ENCODE measurements at places on chromosomes 16 and 17.

- no peak for DNase-seq
Observed at GRCh38 chr17:71910002-71910401, 210.8 kb upstream of the SOX9 start.

- DNase-seq, result no peak
Observed at GRCh38 chr16:2331199-2331930, 9.2 kb downstream of the ABCA3 start.

GRCh38 chr17:4167786-4168185 is 24.8 kb downstream of the CYB5D2 start:
- DNase-seq, result no peak

DNA sequence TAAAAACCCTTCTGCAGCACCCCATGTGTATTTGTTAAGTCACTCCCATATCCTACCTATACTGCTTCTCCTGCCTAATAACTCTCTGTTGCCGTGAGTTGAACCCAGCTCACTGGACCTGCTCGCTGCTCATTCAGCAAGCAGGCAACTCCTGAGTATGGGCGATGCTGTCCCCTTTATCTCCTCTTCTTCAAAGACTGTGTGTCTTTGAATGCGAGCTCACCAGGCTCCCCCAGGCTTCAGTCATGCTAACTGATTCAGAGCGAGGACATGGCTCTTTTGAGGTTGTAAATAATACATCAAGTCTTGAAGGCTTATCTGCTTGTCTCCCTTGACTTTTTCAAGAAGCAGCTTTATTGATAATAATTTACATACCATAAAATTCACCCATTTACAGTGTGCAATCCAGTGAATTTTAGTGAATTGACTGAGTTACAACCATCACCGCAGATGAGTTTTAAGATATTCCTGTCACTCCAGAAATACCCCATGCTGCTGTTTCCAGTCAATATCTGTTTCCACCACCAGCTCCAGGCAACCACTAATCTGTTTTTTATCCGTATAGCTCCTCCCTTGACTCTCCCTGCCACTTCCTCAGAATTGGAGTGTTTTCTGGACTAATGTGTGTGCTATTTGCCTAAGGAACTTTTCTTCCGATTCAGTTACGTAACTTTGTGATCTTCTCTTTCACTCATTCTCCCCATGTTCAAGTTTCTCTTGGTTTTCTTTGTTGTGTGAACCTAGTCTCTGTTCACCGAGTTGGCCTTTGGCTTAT is 132.2 kb downstream of the SPECC1 start:
- DNase-seq, result no peak

DNA sequence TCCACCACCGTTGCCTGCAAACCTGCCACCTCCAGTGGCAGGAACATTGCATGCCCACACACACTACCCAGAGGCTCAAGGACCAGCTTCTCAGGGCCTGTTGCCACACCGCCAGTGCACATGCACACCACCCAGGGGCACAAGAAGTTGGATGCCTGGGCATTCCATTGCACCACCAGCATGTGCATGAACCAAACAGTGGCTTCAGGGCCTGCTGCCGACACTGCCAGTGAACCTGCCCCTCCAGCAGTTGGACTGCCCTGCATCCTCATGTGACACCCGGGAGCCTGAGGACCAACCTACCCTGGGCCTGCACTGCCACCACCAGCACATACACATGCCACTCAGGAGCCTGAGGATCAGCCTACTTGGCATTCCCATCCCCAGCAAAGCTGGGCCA is 303.7 kb downstream of the KCNJ2 start:
- no peak for DNase-seq

GRCh38 chr16:67860589-67861398 is 12.1 kb upstream of the EDC4 start:
- DNase-seq, result no peak

DNA sequence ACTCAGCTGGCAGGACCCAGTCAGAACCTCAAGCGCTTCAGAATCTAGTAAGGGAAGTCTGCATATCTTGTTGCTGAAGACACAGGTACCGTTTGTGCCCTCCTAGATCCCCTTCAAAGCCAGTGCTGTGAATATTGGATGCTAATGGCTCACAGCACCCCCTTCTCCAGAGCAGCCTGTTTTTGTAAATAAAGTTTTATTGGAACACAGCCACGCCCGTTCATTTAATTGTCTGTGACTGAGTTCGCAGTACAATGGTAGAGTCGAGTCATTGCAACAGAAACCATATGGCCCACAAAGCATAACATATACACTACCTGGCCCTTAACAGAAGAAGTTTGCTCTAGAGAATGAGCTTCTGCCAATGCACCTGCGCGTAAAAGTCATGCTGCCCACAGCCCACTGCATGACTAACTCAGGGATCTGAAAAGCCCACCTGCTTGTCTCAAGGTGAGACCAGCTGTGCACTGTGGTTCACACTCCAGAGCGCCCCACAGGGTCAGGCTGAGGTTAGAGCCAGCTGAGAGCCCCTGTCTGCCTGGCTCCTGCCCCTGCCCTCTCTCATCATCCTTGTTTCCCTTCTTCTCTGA is 48.8 kb downstream of the AIPL1 start:
- no peak for DNase-seq

- DNase-seq, result no peak
Observed at GRCh38 chr16:28905229-28905754, 19.7 kb downstream of the RABEP2 start.

DNA sequence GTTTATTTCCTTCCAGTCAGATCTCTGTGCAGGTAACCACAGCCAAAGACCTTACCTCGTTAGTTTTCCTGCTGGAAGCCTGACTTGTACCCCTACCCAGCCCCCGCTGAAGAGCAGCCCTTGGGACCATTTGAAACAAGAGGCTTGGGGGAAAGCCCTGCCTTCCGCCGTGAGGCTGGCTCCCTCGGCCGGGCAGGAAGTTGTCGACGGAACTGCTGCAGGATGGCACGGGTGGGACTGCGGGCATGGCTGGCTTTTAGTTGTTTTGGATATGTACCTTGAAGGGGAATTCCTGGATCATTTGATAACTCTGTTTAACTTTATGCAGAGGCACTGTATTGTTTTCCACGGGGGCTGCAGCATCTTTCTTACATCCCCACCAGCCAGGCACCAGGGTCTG is 49.0 kb upstream of the ENDOV start:
- DNase-seq, result no peak

DNA sequence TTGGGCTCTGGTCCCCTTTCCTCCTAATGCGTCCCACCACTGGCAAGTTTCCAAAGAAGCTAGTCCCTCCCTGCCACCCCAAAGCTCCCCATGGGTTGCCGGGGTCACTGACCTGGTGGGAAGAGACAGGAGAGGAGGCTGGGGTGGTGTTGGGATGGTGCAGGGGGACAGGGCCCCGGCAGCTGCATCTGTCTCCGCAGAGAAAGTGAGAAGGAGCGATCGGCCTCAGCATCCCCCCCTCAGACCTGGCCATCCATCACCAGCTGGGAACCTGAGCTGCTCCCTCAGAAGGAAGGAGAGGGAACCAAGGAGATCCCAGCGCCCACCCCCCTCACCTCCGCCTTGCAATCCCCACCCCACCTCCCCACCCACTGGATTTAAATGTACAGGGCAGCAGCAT is 3.3 kb downstream of the ETV4 start:
- DNase-seq, result no peak

GRCh38 chr16:6993544-6993943 is 339.1 kb upstream of the RBFOX1 start:
- no peak for DNase-seq

- DNase-seq, result no peak
Observed at GRCh38 chr17:62597920-62598319, 29.6 kb upstream of the MRC2 start.

DNA sequence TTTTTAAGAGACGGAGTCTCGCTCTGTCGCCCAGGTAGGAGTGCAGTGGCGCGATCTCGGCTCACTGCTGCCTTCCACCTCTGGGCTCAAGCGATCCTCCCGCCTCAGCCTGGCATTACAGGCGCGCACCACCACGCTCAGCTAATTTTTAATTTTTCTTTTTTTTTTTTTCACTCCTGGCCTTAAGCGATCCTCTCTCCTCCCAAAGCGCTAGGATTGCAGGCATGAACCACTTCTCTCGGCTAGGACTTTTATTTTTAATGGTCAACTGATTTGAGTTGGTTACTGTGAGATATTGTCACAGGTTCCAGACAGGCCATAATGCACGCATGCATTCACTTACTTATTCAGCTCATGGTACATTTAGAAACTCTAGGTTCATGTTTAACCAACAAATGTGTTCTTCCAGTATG is 888 bp downstream of the PIGW start:
- no peak for DNase-seq

- no peak for DNase-seq
Observed at GRCh38 chr17:48023400-48024148, 14.0 kb downstream of the COPZ2 start.

GRCh38 chr16:24609740-24610415 is 70.5 kb downstream of the RBBP6 start:
- no peak for DNase-seq

DNA sequence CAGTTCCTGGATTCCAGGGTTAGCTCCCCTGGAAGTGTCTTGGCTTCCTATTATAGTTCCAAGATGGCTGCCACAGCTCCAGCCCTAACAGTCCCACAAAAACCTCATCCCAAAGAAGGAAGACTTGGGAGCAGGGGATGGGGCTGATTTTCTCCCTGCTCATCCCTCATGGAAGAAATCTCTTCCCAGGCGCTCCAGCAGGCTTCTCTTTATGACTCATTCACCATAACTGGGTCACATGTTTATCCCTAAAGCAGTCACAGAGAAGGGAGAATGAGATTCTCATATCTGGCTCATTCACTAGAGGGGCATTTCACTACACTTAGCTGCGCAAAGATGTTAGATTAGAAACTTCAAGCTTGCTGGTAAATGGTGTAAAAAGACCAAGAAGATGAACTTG is 206.5 kb upstream of the IRX3 start:
- no peak for DNase-seq

DNA sequence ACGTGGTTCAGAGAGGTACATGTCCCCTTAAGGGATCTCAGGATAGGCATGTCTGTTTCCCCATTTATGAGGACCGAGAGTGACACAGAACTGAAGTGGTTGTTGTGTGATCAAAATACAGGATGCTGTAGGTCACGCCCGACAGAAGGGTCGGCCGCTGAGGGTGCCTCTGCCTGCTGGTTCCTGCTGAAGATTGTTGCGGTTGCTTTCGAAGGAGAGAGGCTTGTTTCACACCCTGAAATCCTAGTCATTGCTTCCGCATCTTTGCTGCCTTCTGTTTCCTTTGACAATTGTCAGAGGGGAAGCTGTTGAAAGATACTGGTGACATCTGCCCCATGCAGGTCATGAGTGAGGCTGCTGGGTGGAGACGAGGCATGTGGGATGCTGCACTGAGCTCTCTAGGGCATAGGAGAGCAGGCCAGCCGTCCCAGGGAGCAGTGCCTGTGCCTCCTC is 3.8 kb upstream of the NAT9 start:
- peak; percentile 56 for DNase-seq

GRCh38 chr16:19974607-19975006 is 90.0 kb upstream of the GPRC5B start:
- no peak for DNase-seq

DNA sequence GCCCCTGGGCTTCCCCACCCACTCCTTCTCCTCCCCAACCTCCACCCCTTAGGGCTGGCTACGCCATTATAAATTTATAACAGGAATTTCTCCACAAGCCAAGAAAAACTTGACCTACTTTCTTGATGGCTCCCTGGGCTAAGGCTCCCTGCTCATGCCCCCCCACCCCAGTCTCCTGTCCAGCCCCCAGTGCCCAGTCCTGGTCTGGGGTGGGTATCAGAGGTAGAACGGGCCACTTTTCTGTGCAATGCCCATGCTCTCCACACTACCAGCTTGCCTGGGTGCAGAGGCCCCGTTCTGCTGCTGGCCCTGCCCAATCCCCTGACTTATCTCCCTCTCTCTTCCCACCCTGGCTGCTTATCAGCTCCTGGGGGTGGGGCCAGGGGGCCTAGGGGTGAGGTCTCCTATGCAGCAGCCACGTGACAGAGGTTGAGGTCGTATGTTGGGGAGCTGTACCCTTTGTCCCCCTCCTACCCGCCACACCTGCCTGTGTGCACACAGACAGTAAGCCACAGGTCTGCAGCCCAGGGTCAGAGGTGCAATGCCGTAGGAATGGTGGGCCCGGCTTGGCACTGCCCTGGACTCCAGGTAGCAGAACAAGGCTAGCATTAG is 10.1 kb downstream of the THRA start:
- DNase-seq, result no peak

GRCh38 chr17:74547736-74548135 is 1.8 kb upstream of the CD300C start:
- DNase-seq, result no peak

- no peak for DNase-seq
Observed at GRCh38 chr17:45306623-45307022, 10.2 kb downstream of the MAP3K14 start.

- no peak for DNase-seq
Observed at GRCh38 chr16:15585956-15586355, 57.0 kb downstream of the MARF1 start.

DNA sequence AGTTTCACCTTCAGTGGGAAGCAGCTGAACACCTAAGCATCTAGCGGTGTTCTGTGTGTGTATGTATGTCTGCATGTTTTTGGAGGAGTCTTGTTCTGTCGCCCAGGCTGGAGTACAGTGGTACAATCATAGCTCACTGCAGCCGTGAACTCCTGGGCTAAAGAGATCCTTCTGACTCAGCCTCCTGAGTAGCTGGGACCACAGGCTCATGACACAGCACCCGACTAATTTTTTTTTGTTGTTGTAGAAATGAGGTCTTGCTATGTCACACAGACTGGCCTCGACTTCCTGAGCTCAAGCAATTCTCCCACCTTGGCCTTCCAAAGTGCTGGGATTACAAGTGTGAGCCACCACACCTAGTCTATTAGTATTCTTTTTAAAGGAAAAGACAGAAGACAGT is 30.2 kb upstream of the FAAP100 start:
- no peak for DNase-seq

GRCh38 chr17:71548540-71549190 is 572.2 kb upstream of the SOX9 start:
- no peak for DNase-seq

DNA sequence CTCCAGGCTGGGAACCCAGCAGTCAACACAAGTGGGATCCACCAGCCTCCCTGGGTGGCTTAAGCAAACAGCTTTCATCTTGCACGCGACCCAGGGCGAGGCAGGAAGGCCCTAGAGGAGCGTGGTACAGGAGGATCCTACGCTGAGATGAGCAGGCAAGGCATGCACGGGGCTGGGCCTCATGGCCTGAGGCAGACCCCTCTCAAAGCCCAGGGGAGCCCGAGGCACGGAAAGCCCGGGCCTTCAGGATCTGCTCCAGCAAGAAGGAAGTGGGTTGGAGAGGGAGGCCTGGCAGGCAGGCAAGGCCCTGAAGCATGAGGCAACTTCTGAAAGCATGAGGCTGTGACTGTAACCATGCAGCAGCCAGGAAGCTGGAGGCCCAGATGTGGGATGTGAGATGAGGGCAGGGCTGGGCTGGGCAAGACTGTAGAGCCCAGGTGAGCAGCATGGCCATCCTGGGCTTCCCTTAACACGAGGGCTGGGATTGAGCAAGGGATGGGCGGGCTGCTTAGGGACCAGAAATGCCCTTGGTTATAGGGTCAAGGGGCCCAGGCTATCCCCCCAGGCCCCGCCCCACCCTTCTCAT is 338.7 kb downstream of the C16orf95 start:
- no peak for DNase-seq

GRCh38 chr16:71214746-71215381 is 15.7 kb downstream of the HYDIN start:
- DNase-seq, result no peak

Data from stimulated activated CD4-positive, alpha-beta T cell treated with anti-CD3 and anti-CD28 coated beads, TNF-alpha, amount 100 ng/mL, for 24 hours (primary cell).